ENCODE measurements at places on chromosomes 3 and 15. TPM values are rescaled to one million over a fixed set of nuclear protein-coding genes. Genes with fewer than 3 reads are reported as not detected.

DNA sequence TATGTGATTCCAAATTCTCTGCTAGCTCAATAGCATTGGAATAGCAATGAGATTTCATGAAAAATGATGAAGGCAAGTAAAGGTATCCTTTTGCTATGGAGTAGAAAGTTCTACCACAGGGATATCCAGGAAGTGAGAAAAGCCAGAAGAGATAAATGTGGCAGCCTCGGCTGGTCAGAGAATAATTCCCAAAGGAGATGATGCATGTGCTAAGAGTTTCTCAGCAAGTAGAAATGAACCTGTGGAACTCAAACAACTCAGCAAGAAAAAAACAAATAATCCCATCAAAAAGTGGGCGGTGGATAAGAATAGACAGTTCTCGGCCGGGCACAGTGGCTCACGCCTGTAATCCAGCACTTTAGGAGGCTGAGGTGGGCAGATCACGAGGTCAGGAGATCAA is 38.2 kb downstream of the ALS2CL start:
- no peak for DNase-seq

DNA sequence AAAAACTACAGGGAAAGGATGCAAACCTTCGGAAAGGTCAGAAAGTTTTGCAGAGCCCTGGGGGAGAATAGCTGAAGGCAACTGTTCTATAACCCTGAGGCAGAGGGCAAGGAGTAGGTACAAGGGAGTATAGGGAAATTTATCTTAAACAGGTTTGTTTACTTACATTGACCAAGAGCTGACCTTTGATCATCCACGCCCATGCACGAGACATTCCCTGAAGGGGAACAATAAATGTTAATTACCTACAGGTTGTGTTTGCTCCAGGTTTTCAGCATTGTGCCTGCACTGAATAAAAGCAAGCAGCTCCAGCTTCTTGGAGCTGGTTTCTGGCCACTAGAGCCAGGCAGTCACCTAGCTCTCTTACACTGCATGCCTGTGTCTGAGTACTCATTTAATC is 524.5 kb upstream of the TGFBR2 start:
- DNase-seq: peak; percentile 71

DNA sequence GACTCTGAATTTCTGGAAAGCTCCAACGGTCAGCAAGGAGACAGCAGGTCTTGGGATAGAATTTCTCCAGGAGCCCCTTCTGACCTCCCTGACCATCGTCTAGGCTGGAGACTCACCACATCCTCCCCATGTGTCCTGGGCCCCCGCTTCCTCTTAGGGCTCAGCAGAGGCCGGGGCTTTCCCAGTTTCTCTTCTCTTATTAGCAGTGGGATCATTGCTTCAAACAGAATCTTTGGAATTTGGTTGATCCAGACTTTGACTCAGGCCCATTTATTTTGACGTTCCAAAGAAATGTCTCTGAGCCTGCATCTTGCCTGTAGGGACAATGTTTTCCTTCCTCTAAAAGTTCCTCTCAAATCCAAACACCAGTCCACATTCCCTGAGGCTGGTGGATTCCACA is 38.4 kb upstream of the SLC6A6 start:
- no peak for DNase-seq

- peak; percentile 39 for DNase-seq
Observed at GRCh38 chr3:4979428-4980228, at the start of gene BHLHE40. TSS of gene BHLHE40 (plus strand) at chr3:4979437. CDS start at chr3:4979719, 282 bp downstream.

DNA sequence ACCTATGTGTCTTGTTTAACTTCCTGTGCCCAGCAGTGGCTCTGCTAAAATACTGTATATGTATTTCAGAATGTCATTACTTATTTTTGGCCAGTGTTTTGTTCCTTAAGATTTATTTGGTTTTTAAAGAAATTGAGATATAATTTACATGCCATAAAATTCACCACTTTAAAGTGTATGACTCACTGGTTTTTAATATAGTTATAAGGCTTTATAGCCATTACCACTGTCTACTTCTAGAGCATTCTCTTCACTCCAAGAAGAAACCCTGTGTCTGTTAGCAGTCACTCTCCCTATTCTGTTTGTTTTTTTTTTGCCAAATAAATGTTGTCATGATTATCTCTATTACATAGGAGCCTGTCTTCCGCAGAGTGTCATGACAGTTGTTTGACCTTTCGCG is 25.8 kb downstream of the PPM1L start:
- DNase-seq: no peak

DNA sequence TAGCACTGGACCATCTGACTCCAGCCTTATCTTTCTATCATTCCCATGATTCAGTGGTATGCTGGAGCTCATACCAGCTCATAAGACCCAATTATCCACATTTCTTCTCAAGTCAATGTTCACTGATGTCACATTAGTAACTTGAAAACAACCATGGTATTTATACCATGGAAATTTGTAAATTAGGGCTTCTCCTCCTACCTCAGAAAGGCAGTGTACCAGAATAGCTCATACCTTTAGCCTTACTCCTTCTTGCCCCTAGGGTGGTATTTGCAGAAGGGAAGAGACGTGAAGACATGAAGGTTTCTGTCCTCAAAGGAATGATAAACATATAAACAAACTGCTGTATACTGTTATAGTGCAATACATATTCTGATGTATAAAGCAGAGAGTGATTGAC is 114.2 kb downstream of the NEK11 start:
- no peak for DNase-seq

DNA sequence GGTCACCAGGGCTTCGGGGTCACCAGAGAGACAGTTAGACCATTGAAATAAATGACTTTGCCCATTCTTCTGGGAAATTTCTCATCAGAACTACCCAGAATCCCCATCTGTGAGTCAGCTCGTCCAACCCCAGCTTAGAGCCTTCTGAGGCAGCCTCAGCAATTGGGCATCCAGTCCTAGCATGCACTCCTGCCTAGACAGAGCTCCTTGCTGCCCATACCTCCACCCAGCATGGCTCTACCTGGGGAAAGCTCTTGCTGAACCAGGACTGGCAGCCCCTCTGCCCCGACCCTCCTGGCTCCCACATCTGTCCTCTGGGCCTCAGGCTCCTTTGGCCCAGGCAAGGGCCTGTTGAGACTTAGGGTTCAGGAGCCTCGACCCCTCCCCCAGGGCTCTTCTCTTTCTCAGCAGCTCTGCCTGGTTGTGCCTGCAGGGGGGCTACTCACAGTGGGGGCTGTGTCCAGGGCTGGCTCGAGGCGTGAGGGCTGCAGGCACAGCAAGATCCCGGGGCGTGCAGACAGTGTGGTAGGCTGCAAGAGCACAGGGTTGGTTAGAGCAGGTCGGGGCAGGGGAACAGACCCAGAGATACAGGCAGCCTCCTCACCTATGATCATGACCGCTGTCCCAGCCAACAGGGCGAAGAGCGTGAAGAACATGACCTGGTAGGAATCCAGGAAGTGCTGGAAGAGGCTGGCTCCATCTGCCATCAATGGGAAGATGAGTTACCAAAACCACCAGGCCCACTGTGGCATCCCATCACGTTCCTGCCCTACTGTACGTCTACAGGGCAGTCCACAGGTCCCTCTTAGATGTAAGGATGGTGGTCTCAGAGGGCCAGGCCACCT is 101.3 kb downstream of the NUP210 start:
- no peak for DNase-seq

- DNase-seq: no peak
Observed at GRCh38 chr3:16103472-16103871, 71.0 kb upstream of the GALNT15 start.

DNA sequence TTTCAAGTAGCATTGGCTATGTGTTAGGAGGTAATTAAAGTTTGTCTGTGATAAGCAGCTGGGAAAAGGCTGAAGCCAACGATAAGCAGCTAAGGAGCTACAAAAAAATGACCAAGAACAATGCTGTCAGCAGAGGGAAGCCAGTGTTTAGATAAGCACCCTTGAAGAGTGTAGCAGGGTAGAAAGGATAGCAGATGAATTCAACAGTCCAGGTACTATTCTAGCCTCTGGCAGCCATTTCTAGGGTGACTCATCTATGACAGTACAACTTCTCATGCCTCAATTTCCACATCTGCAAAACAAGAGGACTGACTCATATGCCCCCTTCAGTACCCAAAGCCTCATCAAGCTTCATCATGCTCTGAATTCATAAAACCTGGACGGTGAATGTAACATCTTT is 617.6 kb upstream of the UBE2E2 start:
- DNase-seq: no peak

GRCh38 chr3:12797892-12798558 is 1.5 kb downstream of the CAND2 start:
- DNase-seq: no peak

DNA sequence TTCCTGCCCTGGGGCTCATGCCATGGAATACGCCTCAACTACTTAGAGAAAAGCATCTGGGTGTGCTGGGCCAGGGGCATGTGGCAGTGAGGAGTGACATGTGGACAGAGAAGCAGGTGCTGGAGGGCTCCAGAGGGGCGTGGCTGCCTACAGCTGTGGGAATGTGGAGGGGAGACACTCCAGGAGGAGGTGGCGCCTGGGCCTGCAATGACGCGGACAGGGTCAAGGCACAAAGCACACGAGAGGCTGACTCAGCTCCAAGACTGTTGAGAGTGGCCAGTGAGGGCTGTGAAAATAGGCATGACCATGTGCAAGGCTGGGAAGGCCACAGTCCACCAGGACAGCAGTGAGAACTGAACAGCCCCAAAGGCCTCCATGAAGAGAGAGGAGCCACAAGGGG is 48.5 kb downstream of the PTH1R start:
- peak; percentile 60 for DNase-seq

GRCh38 chr3:150141790-150142326 is 171.2 kb upstream of the PFN2 start:
- no peak for DNase-seq

GRCh38 chr15:79721256-79721655 is 175.6 kb downstream of the MTHFS start:
- DNase-seq: no peak

- DNase-seq: peak; percentile 61
Observed at GRCh38 chr3:109132801-109133473, 3.6 kb upstream of the C3orf85 start.

- DNase-seq: no peak
Observed at GRCh38 chr3:22241110-22241509, 490.1 kb upstream of the ZNF385D start.

DNA sequence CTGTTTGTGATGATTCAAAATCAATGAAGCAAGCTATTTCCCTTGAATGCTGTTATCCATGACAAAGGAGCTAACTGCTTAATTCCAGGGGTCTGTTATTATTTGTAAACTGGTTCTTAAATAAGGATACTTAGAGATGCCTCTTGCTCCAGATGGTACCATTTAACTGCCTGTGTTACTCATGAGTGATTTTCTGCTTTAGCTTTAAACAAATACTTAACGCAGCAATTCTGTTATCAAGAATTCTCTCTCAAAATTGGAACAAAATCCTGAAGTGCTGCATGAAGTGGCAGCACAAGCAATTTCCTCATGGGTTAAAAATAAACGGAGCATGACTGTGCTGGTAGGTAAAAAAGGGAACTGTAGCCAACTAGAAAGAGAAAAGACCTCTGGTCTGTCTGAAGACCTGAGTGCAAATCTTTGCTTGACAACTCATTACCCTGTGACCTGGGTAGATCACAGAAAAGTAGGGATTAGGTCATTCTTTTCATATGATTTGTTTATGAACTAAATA is 62.5 kb upstream of the GBE1 start:
- no peak for DNase-seq

DNA sequence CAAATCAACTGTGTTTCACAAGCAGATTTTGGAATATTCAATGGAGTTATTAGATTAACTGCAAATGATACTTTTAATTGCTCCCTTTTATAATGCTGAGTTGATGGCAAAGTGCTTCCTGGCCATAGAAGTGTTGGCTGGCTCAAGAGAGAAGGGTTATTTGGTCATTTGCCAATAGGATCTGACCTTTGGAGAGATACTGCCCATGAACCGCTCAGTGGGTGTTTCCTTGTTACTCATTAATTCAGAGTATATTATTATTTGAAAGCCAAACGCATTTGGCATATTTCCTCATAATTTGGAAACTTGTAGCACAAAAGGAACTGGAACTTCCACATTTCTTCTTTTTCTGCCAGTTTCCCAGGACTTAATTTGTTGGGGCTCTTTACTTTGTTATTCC is 234.7 kb downstream of the CDIN1 start:
- peak; percentile 23 for DNase-seq

- DNase-seq: peak; percentile 76
Observed at GRCh38 chr3:40971191-40972168, 227.8 kb upstream of the CTNNB1 start.

DNA sequence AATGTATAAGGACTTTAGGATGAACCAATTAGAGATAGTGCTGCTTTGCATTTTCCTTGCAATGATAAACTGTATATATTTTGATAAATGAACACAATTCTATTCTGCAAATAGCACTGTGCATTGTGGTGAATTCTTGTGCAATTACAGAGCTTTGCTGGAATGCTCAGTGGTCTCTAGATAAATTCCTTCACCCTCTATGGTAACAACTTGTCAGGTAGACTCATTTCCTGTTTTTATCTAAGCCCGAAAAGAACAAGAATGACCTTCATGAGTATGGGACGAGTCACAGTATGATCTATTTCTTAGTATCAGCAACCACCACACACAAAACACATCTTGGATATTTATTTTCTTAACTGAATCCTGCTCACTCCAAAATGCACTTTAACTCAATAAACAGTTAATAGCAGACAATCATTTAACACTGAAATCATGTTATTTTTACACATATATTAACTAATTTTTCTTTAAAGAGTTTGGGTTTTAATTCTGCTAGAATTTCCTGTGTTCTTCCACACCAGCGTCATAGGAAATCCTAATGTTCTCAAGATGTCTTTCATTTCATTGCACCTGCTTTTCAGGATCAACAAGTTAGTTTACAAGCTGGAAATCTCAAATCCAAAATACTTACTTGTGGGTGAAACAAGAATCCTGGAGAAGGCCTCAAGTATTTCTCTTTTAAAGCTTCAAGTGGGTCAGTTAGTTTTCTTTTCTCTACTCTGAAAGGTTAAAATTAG is 551.2 kb downstream of the MECOM start:
- DNase-seq: no peak

- no peak for DNase-seq
Observed at GRCh38 chr3:37712918-37713817, 148.5 kb upstream of the CTDSPL start.

DNA sequence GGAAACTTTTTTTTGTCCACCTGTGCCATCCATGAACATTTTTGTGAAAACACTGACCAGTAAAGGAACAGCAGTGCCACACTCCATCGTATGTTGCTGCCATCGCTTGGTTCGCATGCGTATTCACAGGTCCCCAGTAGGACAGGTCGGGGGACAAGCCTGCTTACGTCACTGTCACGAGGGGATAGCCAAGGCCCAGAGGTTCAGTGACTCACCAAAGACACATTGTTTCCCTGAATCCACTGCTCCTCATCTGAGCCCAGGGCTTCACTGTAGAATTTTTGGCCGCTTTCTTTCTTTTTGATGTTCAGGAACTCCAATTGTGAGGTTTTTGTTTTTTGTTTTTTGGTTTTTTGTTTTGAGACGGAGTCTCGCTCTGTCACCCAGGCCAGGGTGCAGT is 5.9 kb downstream of the ADPRH start:
- DNase-seq: no peak

The RASGRP1 gene
- 2.4 TPM for total RNA-seq

The IGDCC3 gene
- 15.1 TPM for total RNA-seq

The SLC22A14 gene
- total RNA-seq: 0.20 TPM

The COL7A1 gene
- total RNA-seq: 17.4 TPM

The GATA2 gene
- total RNA-seq: 2.6 TPM

The GPR149 gene
- total RNA-seq: 0.44 TPM

The GALNT15 gene
- total RNA-seq: 1.9 TPM

The SH2D7 gene
- total RNA-seq: not detected
